ENCODE measurements at places on chromosomes 7 and 10.

DNA sequence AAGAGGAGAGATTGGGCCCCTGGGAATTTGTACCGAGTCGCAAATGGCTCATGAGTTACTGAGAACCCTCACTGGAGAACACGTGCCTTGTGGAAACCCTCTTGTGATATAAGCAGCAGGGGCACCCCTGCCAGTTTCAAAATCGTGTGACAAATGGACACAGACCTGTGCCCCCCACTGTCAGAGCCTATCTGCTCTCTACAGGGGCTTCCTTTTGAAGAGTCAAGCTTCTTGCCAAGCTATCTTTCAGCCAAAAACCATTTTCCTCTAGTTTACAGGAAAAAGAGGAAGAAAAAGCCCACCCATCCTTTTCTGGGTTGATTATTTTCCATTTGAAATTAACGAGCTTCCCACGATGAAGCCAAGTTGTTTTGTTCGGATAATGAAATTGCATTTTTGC is 64.1 kb upstream of the MPP7 start:
- no peak for DNase-seq

GRCh38 chr10:28120043-28120749 is 121.3 kb upstream of the ODAD2 start:
- peak; percentile 10 for DNase-seq

DNA sequence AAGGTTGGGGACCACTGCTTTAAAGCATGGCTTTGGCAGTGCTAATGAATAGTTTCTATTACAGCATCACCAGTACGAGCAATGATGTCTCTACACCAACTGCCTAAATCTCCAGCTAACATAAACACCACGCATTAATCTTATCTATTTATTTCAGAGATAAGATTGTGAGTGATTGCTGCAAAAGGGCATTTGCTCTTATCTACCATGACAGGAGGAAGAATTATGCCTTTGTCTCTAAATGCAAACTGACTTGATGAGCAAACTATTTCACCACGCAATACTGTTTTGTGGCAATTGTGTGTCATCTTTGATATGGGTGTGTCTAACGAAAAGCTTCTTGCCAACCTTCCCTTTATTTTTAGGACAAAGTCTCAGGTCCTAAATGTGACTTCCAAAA is 684.9 kb downstream of the SORCS1 start:
- no peak for DNase-seq

DNA sequence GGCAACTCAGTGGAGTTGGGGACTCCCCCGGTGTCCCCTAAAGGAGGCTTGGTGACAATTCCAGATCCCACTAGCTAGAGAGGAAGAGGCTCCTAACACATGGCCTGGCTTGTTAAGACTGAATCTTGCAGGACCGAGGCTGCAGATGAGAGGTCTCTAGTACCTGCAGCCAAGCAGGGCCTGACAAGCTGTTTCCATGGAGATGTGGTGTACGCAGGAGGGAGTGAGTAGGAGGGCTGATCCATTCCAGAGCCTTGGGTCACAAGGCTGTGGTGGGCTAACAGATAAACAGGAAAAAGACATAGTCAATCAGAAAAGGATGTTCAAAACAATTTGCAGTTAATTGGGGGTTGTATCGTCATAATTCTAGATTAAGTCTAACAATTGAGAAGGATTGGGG is 77.3 kb upstream of the MKLN1 start:
- peak; percentile 33 for DNase-seq
